ENCODE measurements at places on chromosomes 5 and 9.

DNA sequence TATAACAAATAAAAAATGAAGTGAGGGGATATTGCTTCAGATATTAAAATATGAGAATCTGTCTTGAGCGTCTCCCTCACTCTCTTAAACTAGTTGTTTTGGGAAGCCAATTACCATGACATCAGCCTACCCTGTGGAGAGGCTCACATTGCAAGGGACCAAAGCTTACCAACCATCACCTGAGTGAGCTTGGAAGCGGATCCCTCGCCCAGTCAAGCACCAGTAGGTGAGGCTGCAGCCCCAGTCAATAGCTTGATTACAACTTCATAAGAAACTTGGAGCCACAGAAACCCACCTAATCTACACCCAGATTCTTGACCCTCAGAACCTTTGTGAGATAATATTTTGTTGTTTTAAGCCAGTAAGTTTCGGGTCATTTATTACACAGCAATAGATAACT, 206.2 kb downstream of the CEMIP2 start:
- DNase-seq = no peak

- no peak for DNase-seq
These were observed 60.0 kb downstream of the RALGPS1 start for GRCh38 chr9:126974594-126974993.

DNA sequence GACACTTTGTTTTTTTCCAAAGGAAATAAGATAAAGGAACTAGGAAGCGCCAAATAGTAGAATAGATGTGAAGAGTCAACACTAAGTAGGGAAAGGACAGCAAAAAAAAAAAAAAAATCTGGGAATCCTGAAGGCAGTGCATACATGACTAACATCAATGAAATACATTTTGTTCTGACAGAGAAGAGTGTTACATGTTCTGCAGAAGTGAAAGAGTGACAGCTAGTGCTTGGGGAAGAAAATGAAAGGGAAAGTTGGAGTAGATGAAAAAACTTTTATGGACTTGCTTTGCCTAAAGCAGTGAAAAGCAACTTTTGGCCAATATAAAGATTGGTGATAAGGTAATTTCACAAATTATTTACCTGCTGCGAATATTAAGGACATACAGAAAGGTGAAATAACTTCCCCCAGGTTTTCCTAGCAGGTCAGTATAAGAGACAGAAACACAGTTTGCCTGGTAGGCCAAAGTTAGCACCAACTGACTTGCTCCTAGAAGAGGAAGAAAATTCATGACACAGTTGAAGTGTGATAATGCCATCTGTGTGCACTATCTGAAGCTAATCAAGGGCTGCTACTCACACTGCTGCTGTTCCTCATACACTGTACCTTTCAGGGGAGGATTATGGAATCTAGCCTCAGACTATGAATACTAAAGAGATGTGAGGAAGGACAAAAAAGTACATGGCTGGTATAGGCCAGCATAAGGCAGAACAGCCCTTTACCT, 38.6 kb downstream of the RANBP6 start:
- no peak for DNase-seq

DNA sequence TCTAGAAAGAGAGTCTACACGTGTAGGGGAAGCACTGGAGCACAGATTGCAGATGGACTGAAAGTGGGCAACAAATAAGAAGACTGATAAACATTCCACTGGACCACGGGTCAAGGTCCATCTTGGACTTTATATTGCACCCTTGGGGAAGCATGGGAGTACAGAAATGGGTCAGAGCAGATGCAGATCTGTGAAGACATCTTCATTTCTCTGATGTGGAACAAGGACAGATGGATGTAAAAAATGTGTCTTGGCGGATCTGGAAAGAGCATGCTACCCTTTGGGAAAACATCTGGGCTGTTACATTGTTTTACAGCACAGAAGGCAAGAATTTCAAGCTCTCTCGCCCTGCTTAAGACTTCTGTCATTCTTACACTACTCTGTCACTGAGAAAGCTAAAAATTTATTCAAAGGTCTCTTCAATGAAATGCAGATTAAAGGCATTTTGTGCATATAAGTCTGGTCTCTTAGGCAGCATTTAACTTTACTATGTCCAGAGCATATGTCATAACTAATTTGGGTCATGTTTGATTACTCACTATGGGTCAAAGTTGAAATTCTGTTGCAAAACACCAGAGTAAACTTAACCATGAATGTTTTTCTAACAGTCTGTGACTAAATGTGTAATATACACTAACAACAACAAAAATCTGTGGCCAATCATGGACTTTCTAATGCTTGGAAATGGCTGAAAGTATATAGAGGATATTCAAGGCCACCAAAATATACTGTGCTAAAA, 756.4 kb upstream of the DMAC1 start:
- no peak for DNase-seq

DNA sequence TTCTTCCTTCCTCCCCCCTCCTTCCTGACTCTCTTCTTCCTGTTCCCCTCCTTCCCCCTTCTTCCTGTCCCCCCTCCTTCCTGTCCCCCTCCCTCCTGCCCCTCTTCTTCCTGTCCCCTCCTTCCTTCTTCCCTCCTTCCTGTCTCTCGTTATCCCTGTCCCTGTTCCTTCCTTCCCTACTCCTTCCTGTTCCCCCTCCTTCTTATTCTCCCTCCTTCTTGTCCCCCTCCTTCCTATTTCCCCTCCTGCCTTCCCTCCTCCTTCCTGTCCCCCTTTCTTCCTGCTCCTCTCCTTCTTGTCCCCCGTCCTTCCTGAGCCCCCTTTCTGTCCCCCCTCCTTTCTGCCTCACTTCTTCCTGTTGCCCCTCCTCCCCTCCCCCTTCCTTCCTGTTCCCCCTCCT, 70.6 kb downstream of the COL5A1 start:
- DNase-seq = no peak

DNA sequence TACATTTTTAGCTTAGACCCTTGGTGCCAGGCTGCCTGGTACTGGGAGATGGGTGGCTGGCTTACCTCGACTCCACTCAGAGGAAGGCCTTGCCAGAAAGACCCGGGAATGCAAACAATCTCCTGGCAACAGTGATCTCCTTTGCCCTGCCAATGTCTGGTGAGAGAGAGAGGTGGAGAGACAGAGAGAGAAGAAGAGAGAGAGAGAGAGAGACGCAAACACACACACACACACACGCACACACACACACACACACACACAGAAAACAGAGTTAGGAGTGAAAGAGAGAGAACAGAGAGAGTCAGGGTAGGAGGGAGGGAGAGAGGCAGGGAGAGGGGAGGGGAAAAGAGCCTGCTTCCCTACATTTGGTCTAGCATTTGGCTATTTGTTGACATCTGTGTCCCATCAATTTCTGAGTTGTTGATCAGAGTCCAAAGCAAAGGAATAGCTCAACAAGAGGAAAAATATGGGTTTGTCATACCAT, 181.6 kb upstream of the MAP1B start:
- no peak for DNase-seq

Data from stimulated activated CD4-positive, alpha-beta T cell treated with anti-CD3 and anti-CD28 coated beads, TNF-alpha, amount 100 ng/mL, for 1 hour (primary cell).